ENCODE measurements at places on chromosomes 12 and 14. TPM values are rescaled to one million over a fixed set of nuclear protein-coding genes. Genes with fewer than 3 reads are reported as not detected.

DNA sequence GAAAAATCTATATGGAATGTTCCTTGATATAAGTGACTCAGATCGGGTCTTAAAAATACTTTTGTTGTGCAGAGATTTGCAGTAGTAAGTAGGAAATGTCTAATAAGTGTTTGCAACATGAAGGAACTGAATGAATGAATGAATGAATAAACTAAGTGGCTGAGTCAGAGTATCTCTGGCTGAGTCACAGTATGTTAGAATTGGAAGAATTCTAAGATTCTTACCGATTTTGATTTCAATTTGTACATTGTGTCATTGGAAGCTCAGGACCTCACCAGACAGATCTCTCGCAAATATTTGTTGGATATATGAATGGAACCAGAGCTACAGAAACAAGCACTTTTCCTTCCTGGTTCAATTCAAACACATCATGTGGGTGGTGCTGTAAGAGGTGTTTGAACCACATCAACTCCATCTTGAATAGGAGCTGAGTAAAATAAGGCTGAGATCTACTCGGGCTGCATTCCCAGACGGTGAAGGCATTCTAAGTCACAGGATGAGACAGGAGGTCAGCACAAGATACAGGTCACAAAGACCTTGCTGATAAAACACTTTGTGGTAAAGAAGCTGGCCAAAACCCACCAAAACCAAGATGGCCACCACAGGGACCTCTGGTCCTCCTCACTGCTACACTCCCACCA lies 123.9 kb upstream of the FOXN3 start:
- no peak for DNase-seq
- H3K27me3 ChIP-seq: no peaks in the 10 kb centered on the region
- H3K4me1 ChIP-seq: peaks cover 15% of the 10 kb centered on the region
- no peaks in the 10 kb centered on the region for H3K36me3 ChIP-seq
- no peak overlapping the region for H3K27ac ChIP-seq

GRCh38 chr12:57236925-57237595 lies 7.5 kb downstream of the SHMT2 start:
- H3K27ac ChIP-seq: no peak overlapping the region
- H3K27me3 ChIP-seq: peaks cover 75% of the 10 kb centered on the region
- H3K36me3 ChIP-seq: no peaks in the 10 kb centered on the region

DNA sequence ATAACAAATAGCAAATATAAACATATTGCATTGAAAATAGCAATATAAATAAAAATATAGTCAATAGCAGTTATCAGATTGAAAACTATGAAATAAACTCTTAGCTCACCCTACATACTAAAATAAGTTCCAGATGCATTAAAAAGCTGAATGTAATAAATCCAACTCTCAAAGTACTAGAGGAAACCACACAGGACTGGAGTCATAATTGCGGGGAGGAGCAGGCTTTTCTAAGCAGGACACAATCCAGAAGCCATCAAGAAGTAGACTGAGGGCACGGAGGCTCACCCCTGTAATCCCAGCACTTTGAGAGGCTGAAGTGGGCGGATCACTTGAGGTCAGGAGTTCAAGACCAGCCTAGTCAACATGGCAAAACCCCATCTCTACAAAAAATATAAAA lies 22.2 kb downstream of the GSC start:
- H3K4me3 ChIP-seq: no peak overlapping the region
- H3K36me3 ChIP-seq: no peaks in the 10 kb centered on the region
- no peaks in the 10 kb centered on the region for H3K27me3 ChIP-seq

GRCh38 chr14:61547186-61548069 lies 147.9 kb upstream of the HIF1A start:
- peaks cover 4% of the 10 kb centered on the region for H3K4me1 ChIP-seq
- H3K36me3 ChIP-seq: no peaks in the 10 kb centered on the region
- no peak for DNase-seq
- H3K4me3 ChIP-seq: no peak overlapping the region
- no peak overlapping the region for H3K27ac ChIP-seq

DNA sequence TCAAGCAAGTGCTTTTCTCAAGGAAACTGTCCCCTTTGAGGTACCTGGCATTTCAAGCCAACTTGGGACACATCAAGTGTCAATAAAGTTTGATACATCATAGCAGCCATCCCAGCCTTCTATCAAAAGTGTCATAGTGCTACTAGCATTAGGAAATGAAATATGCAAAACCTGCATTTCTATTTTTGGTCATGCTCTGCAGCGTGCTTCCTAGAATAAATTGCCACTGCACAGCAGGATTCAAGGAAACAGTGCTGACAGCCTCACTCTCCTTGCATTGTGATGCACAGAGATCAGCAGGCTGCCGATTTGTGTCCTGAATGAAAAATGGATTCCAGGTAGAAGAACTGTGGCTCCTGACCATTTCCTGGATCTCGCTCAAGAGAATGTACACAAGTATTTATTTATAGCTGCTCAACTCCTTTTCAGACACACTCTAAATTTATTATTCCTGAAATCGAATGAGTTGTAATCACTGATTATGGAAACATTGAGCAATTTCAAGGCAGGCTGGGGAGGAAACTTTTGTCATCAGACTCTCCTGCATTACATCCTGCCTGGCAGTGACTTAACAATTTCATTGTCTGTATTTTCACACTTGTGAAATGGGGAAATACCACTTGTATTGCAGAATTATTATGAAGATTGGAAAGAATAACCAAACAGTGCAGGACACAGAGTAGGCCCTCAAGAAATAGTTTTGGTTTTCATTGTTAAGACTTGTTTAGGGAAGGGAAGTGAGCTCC lies 120.9 kb downstream of the SLC38A6 start:
- no peak for DNase-seq
- peaks cover 33% of the 10 kb centered on the region for H3K4me1 ChIP-seq
- no peak overlapping the region for H3K27ac ChIP-seq
- H3K36me3 ChIP-seq: no peaks in the 10 kb centered on the region
- H3K27me3 ChIP-seq: no peaks in the 10 kb centered on the region
- no peak overlapping the region for H3K4me3 ChIP-seq

DNA sequence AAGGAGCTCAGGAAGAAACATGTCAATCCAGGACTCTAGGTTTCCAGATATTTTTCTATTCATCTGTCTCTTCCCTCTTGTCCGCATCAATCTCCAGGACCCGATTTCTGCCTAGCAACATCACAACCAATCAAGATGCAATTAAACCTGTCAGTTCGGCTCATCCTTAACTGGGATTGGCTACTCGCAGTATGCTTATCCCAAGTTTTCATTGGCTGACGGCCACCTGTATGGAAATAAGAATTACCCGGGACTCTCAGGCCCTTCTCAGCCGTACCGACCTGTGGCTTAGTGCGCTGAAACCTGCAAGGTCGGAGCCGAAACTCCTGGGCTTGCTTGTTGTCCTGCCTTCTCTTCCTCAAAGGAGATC lies 20.4 kb upstream of the ATP5MC2 start:
- DNase-seq: peak; percentile 94
- peaks cover 27% of the 10 kb centered on the region for H3K4me1 ChIP-seq
- no peak overlapping the region for H3K27ac ChIP-seq
- no peaks in the 10 kb centered on the region for H3K36me3 ChIP-seq

- no peak overlapping the region for H3K27ac ChIP-seq
- no peak overlapping the region for H3K4me3 ChIP-seq
- DNase-seq: no peak
- H3K4me1 ChIP-seq: no peaks in the 10 kb centered on the region
- H3K27me3 ChIP-seq: no peaks in the 10 kb centered on the region
Observed at GRCh38 chr14:56276108-56276507, 157.9 kb downstream of the PELI2 start.

- no peaks in the 10 kb centered on the region for H3K36me3 ChIP-seq
- H3K27me3 ChIP-seq: no peaks in the 10 kb centered on the region
- H3K27ac ChIP-seq: no peak overlapping the region
- H3K4me3 ChIP-seq: no peak overlapping the region
- DNase-seq: no peak
Observed at GRCh38 chr14:33386781-33387180, 448.1 kb downstream of the NPAS3 start.

- H3K27me3 ChIP-seq: no peaks in the 10 kb centered on the region
- no peak overlapping the region for H3K27ac ChIP-seq
- H3K4me3 ChIP-seq: no peak overlapping the region
- no peak for DNase-seq
- H3K36me3 ChIP-seq: no peaks in the 10 kb centered on the region
Observed at GRCh38 chr12:127162902-127163301, 1104.1 kb upstream of the TMEM132C start.

DNA sequence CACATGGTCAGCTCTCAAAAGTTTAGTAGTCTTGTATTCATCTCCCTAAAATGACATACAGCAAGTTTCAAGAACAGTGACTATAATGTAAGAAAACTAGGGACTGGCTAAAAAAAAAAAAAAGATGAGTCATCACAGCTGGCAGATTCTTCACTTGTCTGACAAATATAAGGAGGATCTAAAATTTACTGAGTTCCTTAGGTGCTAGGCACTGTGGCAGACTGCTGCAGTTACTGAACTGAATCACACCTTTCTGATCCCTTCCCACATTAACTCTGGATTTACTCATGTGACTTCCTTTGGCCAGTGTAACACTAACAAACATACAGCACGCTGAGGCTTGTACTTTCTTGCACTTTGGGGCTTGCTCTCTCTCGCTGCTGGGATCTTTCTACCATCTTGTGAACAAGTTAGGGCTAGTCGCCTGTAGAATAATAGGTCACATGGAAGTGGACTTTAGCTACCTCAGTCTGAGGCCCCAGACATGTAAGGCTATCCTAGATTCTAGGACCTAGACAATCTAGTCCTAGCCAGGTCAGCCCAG lies 32.1 kb downstream of the BAZ1A start:
- no peaks in the 10 kb centered on the region for H3K4me1 ChIP-seq
- no peak overlapping the region for H3K27ac ChIP-seq
- DNase-seq: no peak
- no peaks in the 10 kb centered on the region for H3K27me3 ChIP-seq

GRCh38 chr12:14264316-14264715 lies 101.2 kb upstream of the ATF7IP start:
- no peak overlapping the region for H3K4me3 ChIP-seq
- no peaks in the 10 kb centered on the region for H3K27me3 ChIP-seq
- DNase-seq: no peak
- H3K36me3 ChIP-seq: no peaks in the 10 kb centered on the region
- no peak overlapping the region for H3K27ac ChIP-seq

DNA sequence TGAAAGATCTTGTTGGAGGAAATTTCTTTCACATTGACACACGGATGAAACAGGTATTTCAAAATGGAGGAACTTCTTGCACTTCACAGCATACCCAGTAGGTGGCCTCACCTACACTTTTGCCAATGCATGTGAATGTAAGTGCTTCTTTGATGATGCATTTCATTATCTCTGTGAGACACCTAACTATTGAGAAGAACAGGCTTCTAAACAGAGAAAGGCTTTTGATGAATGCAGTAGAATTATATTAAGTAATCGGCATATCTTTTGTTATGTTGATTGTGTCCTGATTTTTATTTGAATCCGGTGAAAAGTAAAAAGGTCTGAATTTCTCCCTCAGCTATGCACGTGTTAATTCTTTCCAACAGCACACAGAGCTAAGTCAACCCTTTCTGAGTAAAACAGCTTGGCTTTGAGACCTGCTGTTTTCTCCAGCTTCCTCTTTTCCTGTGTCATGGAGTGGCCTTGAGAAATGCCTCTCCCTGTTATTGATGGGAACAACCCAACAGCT lies 399.0 kb downstream of the NAV3 start:
- DNase-seq: peak; percentile 60
- no peaks in the 10 kb centered on the region for H3K36me3 ChIP-seq
- H3K27me3 ChIP-seq: no peaks in the 10 kb centered on the region
- no peak overlapping the region for H3K27ac ChIP-seq

DNA sequence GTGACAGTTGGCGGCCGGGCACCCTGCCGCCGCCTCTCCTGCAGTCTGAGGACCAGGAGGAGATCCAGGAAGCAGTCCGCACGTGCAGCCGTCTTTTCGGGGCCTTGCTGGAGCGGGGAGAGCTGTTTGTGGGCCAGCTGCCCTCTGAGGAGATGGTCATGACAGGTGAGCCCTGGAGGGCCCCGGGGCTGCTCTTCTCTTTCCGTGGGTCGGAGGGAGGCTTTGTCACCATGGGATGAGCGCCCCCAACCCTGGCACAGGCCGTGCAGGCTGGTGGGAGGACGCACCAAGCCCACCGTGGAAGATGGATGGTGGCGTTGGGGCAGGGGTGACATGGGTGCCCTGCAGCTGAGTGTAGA lies 532 bp downstream of the NOC4L start:
- peaks cover 5% of the 10 kb centered on the region for H3K4me1 ChIP-seq
- no peaks in the 10 kb centered on the region for H3K36me3 ChIP-seq
- peak overlapping the region; percentile 61 for H3K27ac ChIP-seq
- peak overlapping the region; percentile 96 for H3K4me3 ChIP-seq
- no peaks in the 10 kb centered on the region for H3K27me3 ChIP-seq

DNA sequence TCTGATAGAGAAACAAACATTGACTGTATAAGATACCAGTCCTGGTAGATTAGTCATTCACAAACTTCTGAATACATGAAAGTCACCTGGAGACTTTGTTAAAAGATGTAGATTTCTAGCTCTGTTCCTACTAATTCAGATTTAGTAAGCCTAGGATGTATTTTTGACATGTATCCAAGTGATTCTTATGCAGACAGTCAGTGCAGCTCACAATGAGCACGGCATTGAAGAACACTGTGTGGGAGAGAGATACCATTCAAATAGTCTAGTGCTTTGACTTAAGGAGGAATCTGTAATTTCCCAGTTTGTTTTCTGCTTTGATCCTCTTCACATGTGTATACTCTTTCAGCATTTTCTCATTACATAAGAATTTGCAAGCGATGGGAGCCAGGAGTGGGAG lies 68.7 kb upstream of the STXBP6 start:
- no peaks in the 10 kb centered on the region for H3K4me1 ChIP-seq
- DNase-seq: no peak
- H3K27me3 ChIP-seq: no peaks in the 10 kb centered on the region
- no peak overlapping the region for H3K27ac ChIP-seq
- no peak overlapping the region for H3K4me3 ChIP-seq
- H3K36me3 ChIP-seq: no peaks in the 10 kb centered on the region

Gene MGAT4C
- not detected for total RNA-seq

Gene OR4E2
- total RNA-seq: not detected

Gene OR6C74
- total RNA-seq: not detected

Data from neural progenitor cell (in vitro differentiated cells).